ENCODE measurements at places on chromosomes 7 and 10.

DNA sequence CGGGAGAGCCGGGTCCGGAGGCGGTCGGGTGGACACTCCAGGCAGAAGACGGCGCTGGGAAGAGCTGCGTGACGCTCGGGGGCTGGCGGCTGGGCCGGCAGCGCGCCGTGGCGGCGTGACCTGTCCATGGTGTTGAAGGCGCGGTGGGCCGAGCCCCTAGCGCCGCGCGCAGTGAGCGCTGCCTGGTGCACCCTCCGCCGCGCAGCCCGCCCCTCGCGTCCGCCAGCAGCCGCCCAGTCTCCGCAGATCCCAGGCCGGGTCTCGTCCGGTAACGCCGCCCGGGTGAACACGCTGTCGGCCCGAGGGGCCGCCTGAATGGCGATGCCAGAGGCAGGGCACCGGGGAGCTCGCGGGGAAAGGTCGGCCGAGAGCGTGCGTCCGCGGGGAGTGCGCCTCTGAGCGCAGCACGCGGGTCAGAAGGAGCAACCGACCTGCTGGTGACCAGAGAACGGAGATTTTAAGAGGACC lies 657 bp upstream of the TMEM178B start:
- DNase-seq, result peak; percentile 20

- no peak for DNase-seq
Observed at GRCh38 chr7:158391541-158391940, 196.1 kb downstream of the PTPRN2 start.

GRCh38 chr10:64733980-64734379 lies 1212.8 kb downstream of the REEP3 start:
- no peak for DNase-seq

DNA sequence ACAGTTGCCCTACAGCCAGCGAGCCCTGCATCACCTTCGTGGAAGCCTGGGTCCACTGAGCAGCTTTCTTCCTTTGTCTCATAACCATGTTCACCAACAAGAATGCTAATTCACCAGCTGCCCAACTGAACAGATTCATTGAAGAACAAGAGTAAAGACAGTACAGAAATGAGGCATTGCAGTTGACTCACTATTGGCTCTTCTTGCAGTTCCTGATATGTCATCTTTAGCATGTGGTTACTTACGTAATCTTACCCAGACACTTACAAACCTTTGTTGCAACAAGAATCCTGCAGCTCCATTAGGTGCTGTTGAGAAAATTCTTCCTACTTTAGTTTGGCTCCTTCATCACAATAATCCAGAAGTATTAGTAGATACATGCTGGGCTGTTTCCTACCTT lies 174.0 kb upstream of the TPK1 start:
- no peak for DNase-seq

DNA sequence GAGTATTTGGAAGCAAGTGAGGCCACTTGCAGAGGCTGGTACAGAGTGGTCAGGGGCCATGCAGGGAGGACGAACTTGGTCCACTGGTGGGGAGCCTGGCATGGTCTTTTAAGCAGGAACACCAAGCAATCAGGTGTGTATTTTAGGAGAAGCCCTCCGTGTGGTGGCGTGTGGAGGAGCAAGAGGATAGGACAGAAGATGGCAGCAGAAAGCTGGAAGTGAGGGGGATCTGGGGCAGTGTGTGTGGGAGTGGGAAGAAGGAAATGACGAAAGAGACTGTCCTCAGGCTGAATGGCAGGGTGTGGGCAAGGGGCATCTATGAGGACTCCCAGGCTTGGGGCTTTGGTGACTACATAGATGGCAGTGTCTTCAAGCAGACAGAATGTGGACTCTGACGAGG lies 51.2 kb downstream of the TEX36 start:
- no peak for DNase-seq

DNA sequence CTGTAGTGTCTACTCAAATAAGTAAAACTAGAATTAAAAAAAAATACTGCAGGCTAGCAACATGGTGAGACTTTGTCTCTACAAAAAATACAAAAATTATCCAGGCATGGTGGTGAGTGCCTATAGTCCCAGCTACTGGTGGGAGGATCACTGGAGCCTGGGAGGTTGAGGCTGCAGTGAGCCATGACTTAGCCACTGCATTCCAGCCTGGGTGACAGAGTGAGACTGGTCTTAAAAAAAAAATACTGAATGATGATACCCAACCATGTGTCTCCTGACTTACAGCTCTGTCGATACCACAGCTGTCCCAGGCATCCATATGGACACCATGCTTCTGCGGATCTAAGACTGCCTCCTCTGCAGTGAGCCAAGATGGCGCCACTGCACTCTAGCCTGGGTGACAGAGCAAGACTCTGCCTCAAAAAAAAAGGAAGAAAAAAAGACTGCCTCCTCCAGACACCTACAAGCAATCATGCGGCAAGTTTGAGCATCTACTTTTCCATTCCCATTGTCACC lies 7.9 kb upstream of the FRAT1 start:
- DNase-seq, result no peak

GRCh38 chr7:46927131-46927810 lies 654.6 kb downstream of the TNS3 start:
- no peak for DNase-seq

GRCh38 chr10:2043379-2043778 lies 306.1 kb upstream of the ADARB2 start:
- DNase-seq, result no peak

DNA sequence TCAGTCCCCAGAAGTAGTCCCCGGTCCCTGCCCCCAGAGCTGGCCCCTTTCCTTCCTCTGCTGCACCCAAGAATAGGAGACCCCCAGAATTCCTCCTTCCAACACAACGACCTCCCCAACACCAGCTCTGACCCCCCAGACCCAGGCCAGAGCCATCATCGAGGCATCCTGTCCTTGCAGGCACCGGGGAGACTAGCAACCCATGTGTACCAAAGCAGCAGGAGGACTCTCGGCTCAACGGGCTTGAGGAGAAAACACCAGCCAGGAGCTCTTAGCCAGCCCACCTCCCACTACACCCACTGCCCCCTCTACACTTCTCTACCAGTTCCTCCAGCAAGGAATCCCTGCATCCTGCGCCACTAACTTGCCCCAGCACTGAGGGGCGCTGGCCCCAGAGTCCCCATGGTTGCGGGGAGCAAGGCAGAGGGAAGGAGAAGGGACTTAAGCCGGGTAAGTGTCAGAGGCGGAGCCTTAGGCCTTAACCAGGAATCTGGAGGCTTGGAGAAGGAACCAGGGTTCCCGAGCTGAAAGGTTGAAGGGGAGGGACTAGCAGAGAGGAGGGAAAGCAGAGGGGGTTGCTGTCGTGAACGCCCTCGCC lies 3.9 kb downstream of the GRID1 start:
- no peak for DNase-seq

- DNase-seq, result no peak
Observed at GRCh38 chr7:148286150-148286549, 304.4 kb upstream of the C7orf33 start.

DNA sequence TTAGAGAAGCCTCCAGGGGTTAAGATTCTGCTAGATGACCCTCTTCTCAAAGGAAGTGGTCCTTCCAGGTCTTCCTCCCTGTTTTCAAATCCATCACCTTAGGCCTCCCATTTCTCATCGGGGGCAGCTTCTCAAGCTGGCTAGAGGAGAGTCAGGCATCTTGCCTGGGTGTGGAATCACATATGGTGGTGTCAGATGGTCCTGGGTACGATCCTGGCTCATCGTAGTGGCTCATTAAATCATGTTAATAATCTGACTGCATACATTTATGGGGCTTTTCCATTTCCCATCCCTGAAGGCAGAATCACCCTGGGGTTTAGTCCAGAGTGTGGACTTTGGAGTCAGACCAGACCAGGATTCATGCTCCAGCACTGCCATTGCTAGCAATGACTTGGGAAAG lies 132.6 kb downstream of the RPS24 start:
- DNase-seq, result no peak

DNA sequence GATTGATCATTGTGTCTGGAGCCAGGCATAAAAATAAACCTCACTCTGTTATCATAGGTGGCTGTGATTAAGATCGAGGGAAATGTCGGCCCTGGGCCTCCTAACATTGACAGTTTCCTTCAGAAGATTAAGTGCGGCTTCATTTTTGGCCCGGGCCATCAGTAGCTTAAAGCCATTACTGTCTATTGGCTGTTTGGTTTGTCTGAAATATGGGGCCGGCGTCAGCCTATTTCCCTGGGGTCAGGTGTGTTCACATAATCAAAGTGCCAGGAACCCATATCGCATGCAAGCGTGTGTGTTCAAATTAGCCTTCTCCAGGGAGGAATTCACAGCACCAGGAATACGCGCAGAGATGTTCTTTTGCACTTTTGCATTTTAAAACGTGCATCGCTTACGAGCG lies 114.7 kb downstream of the CUX1 start:
- DNase-seq, result no peak

DNA sequence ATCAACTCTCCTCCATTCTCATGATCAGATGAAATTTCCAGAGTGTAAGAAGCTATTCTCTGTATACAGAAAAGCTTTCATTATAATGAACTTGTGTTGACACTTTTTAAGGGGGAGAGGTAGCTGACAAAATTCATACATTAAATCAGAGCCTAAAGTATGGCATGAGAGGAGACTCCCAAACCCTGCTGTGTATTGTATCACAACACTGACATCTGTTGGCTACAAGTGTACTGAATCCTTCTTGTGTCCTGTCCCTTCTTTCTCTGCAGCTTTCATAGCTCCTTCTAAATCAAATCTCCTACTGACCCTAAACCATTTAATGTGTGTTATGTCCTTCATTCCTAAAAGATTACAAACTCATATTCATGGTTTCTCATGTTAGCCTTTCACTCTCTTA lies 70.9 kb downstream of the GCC1 start:
- DNase-seq, result no peak

DNA sequence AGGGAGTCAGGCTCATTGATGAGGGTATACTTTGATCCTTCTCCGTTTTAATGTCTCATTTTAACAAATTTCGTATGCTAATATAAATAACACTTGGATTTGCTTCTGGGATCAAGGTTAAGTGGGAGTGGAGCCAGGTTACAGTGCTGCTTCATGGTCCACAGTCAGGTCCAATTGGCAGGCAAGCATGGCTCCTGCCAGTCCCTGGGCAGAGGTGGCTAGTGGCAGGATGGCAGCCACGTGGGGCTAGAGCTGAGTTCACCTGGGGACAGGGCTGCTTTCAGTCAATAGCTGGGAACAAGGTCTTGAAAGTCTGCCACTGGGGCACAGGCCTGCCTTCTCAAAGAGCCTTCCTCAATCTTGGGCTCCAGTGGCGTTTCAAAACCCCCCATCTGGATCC lies 16.0 kb upstream of the VWA2 start:
- DNase-seq, result no peak

- no peak for DNase-seq
Observed at GRCh38 chr10:124384172-124384571, 34.6 kb downstream of the OAT start.

GRCh38 chr10:60654813-60655464 lies 123.3 kb upstream of the CDK1 start:
- DNase-seq, result no peak

- no peak for DNase-seq
Observed at GRCh38 chr10:24417053-24417452, 208.1 kb downstream of the KIAA1217 start.

DNA sequence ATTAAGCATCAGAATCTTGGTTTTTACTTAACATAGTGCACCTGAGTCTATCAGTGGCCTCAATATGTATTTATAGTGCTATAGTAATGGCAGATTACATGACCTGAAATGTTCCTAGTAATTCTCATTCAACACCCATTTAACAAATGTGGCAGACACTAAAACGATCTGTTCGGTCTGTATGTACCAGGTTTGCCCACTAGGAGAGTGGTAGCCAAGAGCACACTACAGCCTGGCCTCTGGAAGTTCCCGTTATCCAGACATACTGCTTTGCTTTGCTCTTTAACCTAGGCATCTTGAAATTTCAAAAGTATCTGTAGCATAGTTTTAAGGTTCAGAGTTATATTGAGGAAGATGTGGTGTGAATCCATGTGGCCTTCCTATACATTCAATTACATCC lies 395.7 kb upstream of the NRG3 start:
- no peak for DNase-seq

DNA sequence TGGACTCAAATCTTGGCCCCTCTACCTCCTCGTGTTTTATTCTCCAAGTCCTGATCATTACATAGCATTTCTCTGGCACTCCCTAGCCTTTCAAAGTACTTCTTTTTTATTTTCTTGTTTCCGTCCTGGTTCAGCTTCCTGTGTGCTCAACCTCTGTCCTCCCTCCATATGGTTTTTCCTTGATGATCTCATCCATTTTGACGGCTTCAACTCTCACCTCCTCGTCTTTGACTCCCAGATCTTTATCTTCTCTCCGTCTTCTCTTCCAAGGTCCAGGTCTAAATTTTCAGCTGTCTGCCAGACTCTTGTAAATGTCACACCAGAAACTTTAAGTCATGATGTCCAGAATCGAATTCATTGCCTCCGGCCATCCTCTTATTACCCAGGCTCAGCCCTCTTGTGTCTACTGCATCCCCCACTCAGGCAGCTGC lies 23.3 kb upstream of the GFRA1 start:
- no peak for DNase-seq

- DNase-seq, result no peak
Observed at GRCh38 chr7:29454899-29455451, 108.7 kb upstream of the PRR15 start.
